ENCODE measurements at places on chromosomes 12 and 14.

GRCh38 chr14:52789118-52789517 lies 2.3 kb downstream of the GNPNAT1 start:
- DNase-seq: no peak

DNA sequence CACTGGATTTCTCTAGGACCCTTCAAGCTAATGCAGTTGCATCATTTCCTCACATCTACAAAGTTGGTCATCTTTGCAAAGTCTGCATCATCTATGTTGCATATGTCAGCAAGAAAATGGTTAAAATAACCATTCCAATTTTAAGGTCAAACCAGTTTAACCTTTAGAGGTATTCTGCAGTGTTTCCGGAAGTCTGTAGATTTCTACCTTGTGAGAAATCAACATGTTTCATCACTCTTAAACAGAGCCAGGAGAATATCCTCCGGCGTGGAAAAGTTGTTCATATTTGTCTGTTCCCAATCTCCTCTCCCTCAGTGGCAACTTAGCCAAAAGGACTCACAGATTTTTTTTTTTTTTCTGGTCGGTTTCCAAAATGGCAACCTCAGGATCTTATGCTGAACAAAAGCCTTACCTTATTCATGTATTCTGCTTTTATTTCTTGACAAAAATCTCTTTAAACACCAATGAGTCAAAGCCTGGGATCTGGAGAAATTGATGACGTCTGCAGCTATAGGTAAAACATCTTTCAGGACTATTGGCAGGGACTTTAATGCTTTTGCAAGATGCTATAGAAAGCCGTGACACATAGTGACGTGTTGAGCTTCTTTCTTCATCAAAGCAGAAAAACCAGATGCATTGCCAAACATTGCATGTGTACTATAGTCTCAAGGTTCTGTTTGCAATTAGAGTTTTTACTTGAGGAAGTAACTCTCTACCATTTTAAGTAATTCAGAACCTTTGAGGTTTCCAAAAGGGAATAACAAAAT lies 16.0 kb upstream of the CDK17 start:
- no peak for DNase-seq

DNA sequence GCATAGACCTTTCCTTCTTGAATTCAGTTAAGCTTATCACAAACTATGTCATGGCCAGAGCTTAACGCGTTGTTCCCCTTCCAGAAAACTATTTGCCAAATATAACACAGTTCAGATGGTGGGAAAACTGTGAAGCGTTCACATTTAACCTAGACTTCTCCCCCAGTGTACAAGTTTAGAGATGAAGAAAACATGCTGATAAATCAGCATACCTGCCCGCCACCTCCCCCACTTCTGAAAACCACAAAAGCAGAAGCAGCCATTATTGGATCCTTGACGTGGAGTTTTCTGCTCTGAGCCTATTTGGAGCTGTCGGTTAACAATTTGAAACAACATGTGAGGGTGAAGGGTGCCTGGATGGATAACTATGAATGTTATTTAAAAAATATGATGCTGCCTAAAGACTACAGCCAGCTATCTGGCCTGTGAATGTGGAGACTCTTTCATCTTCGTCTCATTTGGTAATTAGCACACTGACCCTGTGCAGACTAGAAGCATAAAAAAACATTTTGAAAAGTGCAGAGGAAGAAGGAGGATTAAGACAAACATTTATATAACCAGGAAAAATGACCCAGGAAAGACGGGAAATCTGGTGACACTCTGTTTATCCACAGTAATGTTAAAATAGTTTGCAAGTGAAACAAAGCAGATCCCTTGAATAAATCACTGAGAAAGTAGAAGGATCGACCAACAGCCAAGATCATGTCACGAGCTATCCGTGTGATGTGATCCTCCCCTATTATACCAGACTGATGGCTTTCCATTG lies 408.2 kb downstream of the AEBP2 start:
- no peak for DNase-seq

DNA sequence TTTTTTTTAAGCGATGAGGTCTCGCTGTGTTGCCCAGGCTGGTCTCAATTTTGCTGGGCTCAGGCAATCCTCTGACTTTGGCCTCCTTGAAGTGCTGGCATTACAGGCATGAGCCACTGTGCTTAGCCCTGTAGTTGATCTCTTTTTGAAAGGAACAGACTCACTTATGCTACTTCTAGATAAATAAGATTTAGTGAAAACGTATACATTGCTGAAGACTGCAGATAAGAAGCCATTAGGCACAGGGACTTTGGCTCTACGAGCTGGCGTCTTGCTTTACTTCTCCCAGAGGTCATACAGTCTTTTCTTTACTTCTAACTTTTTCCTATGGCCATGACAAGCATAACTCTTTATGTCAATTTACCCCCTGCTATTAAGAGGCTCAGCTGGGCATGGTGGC lies 9.4 kb downstream of the PTGR2 start:
- DNase-seq: no peak

DNA sequence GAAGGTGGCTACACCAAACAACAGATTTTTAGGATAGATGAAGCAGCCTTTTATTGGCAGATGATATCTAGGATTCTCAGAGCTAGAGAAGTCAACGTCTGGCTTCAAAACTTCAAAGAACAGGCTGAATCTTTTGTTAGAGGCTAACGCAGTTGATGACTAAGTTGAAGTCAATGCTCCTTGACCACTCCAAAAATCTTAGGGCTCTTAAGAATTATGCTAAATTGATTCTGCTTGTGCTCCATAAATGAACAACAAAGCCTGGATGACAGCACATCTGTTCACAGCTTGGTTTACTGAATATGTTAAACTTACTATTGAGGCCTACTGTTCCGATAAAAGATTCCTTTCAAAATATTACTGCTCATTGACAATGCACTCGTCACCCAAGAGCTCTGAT lies 13.0 kb upstream of the CDKN3 start:
- no peak for DNase-seq

GRCh38 chr14:32709027-32709426 lies 229.7 kb upstream of the NPAS3 start:
- no peak for DNase-seq

- DNase-seq: no peak
These were observed 68.2 kb downstream of the IFT43 start for GRCh38 chr14:76053572-76054355.

DNA sequence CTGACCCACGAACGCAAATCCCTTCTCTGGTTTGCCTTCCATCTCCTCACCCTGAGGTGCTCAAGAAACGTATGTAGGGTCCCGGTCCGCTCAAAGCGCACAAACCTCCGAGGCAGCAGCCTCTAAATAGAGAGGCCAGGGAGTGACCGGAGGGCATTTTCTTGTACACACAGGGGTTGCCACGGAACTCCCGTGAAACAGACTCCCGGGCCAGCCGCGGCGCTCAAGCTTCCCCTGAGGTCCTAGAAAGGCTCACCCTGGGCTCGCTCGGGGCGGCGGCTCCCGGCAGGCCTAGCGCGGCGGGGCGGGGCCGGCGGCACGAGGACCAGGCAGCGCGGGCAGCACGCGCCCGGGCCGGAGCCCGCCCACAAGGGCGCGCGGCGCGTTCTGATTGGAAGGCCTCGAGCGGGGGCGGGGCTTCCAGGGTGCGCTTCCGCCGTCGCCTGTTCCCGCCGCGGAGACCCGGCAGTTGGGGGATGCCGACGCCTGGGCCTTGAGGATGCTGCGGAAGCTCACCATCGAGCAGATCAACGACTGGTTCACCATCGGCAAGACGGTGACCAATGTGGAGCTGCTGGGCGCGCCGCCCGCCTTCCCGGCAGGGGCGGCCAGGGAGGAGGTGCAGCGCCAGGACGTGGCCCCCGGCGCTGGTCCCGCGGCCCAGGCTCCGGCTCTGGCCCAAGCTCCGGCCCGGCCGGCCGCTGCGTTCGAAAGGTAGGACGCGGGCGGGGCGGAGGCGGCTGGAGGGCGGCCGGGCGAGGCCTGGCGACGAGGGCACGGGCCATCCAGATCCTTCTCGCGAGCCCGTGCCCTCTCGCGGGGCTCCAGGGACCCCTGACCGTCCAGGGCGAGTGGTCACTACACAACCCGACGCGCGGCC lies at the start of gene TDRD9:
TSS of gene TDRD9 (plus strand) at position 446 of the 880 bp plus-strand sequence. CDS start at position 500, 54 bp downstream.
- DNase-seq: no peak

Measured in GDM1 (cell line).